ENCODE measurements at places on chromosomes 1 and 21.

DNA sequence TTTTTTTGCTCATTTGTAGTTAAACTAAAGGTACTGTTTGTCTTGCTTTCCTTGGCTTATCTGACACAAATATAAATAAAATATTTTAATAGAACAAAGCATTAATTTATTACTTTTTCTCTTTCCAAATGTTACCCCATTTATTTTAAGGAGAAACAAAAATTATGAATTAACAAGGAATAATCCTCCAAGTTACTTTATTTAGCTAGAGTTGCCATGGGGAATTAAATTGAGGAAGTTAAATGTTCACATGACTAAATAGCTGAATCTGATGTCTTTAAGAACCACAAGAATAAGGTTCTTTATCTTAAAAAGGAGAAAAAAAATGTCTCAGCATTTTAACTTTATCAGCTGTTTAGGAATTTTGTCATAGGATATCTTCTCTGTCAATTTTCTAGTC lies 12.3 kb downstream of the ATG4C start:
- no peak for DNase-seq

DNA sequence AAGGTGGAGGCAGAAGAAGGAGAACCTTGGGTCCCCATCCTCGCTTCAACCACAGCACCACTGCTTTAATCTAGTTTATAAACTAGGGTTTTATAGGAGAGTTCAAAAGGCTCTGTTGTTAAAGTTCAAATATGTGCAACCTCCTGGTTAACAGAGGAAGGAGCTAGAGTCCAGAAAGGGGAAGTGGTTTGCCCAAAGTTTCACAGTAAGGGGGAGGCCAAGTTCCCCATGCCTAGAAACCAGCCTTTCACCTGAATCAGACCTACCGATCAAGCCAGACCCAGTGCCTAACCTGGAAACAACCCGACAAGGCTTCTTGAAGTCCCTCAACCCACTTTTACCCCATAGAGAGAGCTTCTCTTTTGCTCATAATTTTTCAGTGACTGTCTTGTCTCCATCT lies 106.5 kb downstream of the PLPP3 start:
- no peak for DNase-seq

- no peak for DNase-seq
Measured at GRCh38 chr1:150841626-150842025, 33.6 kb upstream of the CTSK start.

DNA sequence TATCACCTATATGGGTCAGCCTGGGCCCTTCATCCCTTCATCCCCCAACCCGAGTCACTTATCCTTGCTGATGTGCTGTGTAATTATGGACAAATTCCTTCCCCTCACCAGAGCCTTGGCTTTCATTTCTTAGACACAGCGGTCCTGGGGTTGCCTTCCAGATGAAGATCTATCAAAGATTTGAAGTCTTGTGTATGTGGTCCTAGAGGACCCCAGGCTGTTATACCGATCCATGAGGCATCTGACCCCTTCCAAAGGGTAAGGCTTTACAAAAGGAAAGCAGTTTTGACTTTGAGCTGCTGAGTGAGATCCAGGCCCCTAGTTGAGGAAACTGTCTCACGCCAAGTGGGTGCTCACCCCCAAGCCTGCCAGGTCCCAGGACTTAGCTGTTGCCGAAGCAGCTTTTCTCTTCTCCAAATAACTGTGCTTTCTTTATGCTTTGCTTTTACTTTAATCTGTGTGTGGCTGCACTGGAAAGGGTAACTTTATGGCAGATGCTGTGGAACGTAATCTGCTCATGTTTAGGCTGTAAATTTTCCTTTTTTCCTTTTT lies 37.6 kb downstream of the MAN1C1 start:
- no peak for DNase-seq

DNA sequence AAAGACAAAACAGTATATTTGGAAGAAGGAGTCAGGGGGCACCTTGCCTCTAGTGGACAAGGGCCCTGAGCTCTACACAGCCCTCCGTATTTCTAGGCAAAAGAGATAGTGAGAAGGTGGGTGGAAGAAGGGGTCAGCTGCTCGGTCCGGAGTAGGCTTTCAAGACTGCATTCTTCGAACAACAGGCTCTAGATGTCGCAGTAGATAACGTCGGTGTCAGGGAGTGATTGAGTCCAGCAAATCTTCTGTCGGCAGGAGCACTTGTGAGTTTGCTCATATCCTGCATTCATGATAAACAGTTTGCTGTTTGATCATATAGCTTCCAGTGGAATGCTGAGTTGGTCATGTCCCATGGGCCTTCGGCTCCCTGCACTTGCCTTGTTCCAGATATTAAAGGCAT lies 36.8 kb downstream of the DIPK1A start:
- DNase-seq, result no peak

DNA sequence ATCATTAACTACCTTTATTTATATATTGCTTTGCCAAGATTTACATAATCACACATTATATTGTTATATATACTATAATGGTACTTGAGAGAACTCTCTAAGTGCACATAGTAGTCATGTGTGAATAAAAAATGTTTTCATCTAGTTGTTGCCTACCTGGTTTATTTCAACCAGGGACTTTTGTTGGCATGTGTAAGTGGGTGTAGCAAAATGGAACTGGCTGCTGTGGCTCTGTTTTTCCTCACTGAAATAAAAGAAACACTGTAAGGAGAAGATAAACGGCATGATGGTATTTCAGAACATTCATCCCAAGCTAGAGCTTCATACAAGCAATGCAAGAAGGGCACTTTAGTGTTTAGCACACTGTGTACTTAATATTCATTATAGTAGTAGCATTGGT lies 14.9 kb downstream of the RBBP4 start:
- DNase-seq, result no peak

- no peak for DNase-seq
Measured at GRCh38 chr1:13570924-13571323, 12.7 kb upstream of the PDPN start.

GRCh38 chr1:225460737-225461532 lies 33.1 kb upstream of the LBR start:
- no peak for DNase-seq

- DNase-seq, result no peak
Measured at GRCh38 chr1:221777431-221778072, 35.7 kb upstream of the DUSP10 start.

DNA sequence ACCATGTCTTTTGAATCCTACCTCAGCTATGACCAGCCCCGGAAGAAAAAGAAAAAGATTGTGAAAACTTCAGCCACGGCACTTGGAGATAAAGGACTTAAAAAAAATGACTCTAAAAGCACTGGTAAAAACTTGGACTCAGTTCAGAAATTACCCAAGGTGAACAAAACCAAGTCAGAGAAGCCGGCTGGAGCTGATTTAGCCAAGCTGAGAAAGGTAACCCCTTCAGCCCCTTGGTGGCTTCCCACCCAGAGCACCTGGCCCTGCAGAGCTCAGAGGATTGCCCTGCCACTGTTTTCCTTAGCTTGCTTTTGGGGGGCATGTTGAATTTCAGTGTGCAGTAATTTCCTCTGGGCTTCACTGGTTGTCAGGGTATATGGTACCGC lies 8.5 kb downstream of the ELOA start:
- DNase-seq, result no peak

- DNase-seq, result no peak
Measured at GRCh38 chr1:85495556-85495955, 30.6 kb upstream of the DDAH1 start.

- DNase-seq, result no peak
Measured at GRCh38 chr1:167060141-167061072, 29.8 kb downstream of the GPA33 start.

- DNase-seq, result no peak
Measured at GRCh38 chr21:46025113-46025770, 43.7 kb downstream of the COL6A1 start.

DNA sequence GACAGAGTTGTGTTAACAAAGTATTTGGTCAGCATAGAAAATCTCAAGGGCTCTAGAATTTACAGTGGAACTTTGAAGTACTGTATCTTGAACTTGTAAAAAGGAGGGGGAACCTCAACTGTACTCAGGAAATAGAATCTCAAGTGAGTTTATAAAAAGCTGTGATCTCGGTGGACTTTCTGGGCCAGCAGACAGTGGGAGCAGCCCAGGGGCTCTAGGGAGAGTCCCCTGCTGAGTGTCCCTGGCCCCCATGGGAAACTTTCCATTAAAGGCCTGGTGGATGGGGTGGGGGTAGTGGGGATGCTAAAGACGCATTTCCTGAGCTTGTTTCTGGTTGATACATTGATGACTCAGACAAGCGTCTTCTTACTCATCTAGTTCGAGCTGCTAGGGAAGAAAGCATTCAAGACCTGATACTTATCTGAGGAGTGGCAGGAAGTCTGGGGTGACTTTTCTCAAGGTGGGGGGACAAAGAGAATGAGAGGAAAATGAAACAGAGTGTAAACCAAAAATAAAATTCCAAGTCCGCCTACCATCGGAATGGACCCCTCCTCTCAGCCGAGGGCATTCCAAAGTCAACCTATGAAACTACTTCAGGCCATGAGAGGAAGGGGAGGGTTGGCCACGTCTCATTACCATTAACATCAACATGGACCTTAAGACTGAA lies 65.5 kb downstream of the NID1 start:
- no peak for DNase-seq

DNA sequence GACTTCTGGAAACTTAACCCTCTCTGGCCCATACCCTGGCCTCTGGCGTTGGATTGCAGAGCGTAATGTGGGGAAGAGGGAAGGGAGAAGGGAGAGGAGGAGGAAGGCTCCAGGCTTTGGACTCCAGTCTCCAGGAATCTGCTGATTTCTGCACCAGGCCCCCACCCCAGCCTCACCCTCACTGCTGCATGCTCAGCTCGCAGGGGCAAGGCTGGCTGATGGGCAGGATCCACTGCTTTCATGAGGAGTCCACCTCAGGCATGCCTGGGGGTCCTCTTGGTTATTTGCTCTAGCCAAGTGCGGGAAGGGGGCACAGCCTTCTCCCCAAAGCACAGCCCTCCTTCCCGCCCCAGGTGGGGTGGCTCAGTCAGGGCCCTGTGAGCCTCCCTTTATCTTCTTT lies 3.7 kb downstream of the OLFML3 start:
- DNase-seq, result no peak

Measured in hematopoietic multipotent progenitor cell treated with erythropoietin and hydrocortisone succinate and interleukin-3 and kit ligand, for 17 days (in vitro differentiated cells).